Neuronal stem cell (in vitro differentiated cells): ENCODE measurements at places on chromosomes 2 and 18.

- no peak for DNase-seq
- H3K36me3 ChIP-seq: peaks cover 91% of the 10 kb centered on the region
- H3K27ac ChIP-seq: no peak overlapping the region
- no peak overlapping the region for H3K4me3 ChIP-seq
Measured at GRCh38 chr2:148994341-148994740, 44.2 kb upstream of the LYPD6B start.

- peaks cover 5% of the 10 kb centered on the region for H3K4me1 ChIP-seq
- H3K36me3 ChIP-seq: peaks cover 46% of the 10 kb centered on the region
- no peaks in the 10 kb centered on the region for H3K27me3 ChIP-seq
- DNase-seq: no peak
- no peak overlapping the region for H3K27ac ChIP-seq
- no peak overlapping the region for H3K4me3 ChIP-seq
Measured at GRCh38 chr2:238063414-238064189, 2.8 kb downstream of the SCLY start.

GRCh38 chr2:235135990-235136561 lies 184.3 kb downstream of the SH3BP4 start:
- no peak overlapping the region for H3K4me3 ChIP-seq
- no peaks in the 10 kb centered on the region for H3K27me3 ChIP-seq
- H3K4me1 ChIP-seq: no peaks in the 10 kb centered on the region

- no peaks in the 10 kb centered on the region for H3K27me3 ChIP-seq
- peaks cover 16% of the 10 kb centered on the region for H3K4me1 ChIP-seq
- H3K4me3 ChIP-seq: no peak overlapping the region
- no peaks in the 10 kb centered on the region for H3K36me3 ChIP-seq
- DNase-seq: no peak
- H3K27ac ChIP-seq: no peak overlapping the region
Measured at GRCh38 chr2:79830501-79830900, 317.6 kb downstream of the CTNNA2 start.

- H3K4me3 ChIP-seq: no peak overlapping the region
- H3K36me3 ChIP-seq: no peaks in the 10 kb centered on the region
- no peaks in the 10 kb centered on the region for H3K27me3 ChIP-seq
- H3K4me1 ChIP-seq: peaks cover 2% of the 10 kb centered on the region
- no peak for DNase-seq
Measured at GRCh38 chr2:139457873-139458272, 677.7 kb upstream of the NXPH2 start.

DNA sequence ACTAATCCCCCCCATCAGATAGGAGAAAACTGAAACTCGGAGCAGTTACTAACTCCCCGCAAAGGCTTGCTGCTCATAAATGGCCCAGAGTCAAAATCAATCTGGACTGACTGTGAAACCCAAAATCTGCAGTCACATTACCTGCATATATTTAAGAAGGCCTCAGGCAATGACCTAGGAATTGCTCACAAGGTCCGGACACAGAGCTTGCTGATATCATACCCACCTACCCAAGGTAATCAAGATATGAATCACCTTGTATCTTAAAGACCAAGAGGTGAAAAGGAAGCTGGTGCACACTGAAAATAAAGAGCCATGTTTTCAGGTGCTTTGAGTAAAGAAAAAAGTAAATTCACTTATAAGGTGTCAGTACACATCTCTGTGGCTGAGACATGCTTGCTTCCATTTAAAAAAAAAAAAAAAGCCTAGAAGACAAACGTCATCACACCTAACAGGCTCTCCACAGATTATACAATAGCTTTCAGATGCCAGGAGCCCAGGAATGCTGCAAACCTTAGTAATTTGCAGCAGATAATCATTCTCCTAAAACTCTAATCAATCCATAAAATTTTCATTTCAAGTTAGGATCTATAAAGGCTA lies 195.4 kb downstream of the ZEB2 start:
- H3K4me3 ChIP-seq: no peak overlapping the region
- no peaks in the 10 kb centered on the region for H3K36me3 ChIP-seq
- DNase-seq: no peak

DNA sequence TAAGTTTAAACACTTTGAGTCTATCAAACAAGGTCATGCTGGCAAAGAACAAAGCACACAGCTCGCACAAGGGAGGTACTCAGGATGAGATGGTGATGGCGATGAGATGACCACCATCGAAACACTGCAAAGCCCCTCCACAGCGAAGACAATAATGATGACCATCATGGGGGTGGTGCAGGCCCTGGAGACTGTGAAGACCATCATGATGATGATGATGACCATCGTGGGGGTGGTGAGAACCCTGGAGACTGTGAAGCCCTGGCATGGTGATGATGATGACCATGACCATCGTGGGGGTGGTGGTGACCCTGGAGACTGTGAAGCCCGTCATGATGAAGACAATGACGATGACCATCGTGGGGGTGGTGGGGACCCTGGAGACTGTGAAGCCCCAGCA lies 81.6 kb upstream of the SALL3 start:
- no peaks in the 10 kb centered on the region for H3K36me3 ChIP-seq
- no peak for DNase-seq
- no peak overlapping the region for H3K4me3 ChIP-seq
- H3K27ac ChIP-seq: no peak overlapping the region

DNA sequence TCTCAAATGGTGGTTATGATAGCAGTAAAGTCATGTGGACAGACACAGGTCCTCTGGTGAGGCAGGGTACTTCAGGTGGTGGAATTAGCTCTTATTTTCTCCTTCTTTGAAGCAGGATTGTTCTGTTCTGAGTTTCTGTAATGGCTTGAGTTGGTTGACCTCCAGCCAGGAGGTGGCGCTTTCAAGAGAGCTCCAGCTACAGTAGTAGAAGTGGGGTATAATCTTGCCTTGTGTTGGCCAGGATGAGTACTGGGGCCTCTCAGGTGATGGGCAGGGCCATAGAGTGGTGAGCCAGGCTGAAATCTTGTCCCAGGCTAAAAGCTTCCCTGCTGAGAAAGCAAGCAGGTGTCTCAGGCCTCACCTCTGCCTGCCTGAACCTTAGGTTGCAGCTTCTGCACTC lies 52.5 kb upstream of the CSRNP3 start:
- DNase-seq: no peak
- H3K27me3 ChIP-seq: no peaks in the 10 kb centered on the region
- no peaks in the 10 kb centered on the region for H3K4me1 ChIP-seq
- no peaks in the 10 kb centered on the region for H3K36me3 ChIP-seq

DNA sequence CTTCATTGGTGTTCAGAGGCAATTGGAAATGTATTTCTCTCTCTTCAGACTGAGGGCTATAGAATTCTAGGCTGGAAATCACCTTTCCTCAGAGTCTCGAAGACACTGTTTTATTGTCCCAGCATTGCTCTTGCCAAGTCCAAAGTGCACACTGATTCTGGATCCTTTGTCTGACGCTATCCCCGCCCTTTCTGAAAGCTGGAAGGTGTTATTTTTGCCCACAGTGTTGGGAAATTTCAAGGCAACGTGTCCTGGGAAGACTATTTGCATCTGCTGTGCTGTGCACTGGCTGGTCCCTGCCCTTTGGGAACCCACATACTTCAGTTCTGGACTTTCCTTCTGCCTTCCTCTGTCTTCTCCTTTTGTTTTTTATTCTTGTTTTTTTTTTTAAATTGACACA lies 190.8 kb downstream of the SH3BP4 start:
- DNase-seq: no peak
- H3K4me3 ChIP-seq: no peak overlapping the region
- no peaks in the 10 kb centered on the region for H3K4me1 ChIP-seq
- no peaks in the 10 kb centered on the region for H3K27me3 ChIP-seq
- no peak overlapping the region for H3K27ac ChIP-seq
- H3K36me3 ChIP-seq: no peaks in the 10 kb centered on the region

DNA sequence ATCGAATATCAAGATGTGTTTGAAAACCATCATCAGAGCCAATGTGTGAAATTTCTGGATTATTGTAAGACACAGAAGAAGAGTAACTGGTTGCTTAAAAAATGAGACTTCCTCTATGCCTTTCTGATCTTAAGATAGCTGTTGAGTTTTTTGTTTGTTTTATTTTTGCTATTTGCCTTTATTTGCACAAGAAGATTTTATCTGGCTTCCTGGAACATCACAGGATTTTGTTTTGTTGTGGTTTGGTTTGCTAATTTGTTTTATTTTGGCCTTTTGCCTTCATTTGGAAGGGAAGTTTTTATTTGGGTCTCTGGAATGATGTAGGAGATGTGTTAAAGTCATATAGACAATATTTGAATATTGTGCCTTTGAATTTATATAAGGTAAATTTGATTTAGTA lies 3.9 kb upstream of the CYTIP start:
- H3K27ac ChIP-seq: no peak overlapping the region
- H3K27me3 ChIP-seq: no peaks in the 10 kb centered on the region
- no peak for DNase-seq
- no peak overlapping the region for H3K4me3 ChIP-seq
- no peaks in the 10 kb centered on the region for H3K36me3 ChIP-seq

- H3K36me3 ChIP-seq: no peaks in the 10 kb centered on the region
- H3K4me3 ChIP-seq: peak within 1 kb of the TSS; percentile 39
- H3K27ac ChIP-seq: no peak within 1 kb of the TSS
- peaks cover 76% of the 10 kb centered on the region for H3K27me3 ChIP-seq
- DNase-seq: peak; percentile 69
Measured at GRCh38 chr2:68643011-68643873, at the start of gene PROKR1. PROKR1 (plus strand) TSS chr2:68643579; CDS start chr2:68645822, 2,243 bp downstream.

DNA sequence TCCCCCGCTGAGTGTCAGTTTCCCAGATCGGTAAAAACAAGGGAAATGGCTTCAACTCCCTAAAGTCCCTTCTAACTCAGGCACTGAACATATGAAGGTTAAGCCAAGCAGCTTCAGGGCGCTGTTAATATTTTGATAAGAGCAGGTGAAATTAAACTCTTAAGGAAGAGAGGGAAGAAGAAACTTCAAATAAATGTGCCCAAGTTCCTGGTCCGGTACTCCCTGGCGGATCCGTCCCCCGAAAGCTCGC lies 564 bp downstream of the TRABD2A start:
- H3K4me1 ChIP-seq: peaks cover 5% of the 10 kb centered on the region
- no peak overlapping the region for H3K4me3 ChIP-seq
- H3K36me3 ChIP-seq: no peaks in the 10 kb centered on the region
- DNase-seq: no peak

DNA sequence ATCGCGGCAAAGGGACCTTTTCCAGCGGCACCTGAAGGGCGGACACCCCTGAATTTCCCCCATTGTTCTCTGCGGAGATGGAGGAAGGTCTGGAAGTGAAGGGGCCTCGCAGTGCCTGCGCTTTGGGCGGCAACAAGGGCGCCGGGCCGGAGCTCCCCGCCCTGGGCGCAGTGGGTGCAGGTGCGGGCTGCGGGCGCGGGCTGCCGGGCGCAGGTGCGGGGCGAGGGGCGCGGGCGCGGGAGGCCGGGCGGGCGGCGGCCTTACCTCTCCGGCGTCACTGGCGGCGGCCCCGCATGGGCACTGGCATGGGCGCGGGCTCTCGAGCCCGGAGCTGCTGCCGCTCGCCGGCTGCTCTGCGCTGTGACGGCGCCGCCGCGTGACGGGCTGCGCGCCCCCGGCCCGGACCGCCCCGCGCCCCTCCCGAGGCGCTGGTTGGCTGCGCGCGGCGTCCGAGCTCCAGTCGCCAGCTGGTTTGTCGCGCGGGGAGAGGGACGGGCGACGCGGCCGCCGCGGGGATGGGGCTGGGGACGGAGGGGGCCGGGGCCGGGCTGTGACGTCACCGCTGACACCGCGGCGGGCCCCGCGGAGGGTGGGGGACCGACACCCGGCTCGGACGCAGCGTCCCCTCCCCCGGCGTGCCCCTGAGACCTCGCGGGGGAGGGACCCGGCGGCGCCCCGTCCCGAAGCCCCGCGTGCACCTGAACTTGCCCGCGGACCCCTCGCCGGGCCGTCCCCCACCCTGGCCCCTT lies at the start of gene KIF1A:
Gene KIF1A, minus strand, starts transcription at position 362 of the 749 bp plus-strand sequence. CDS start 22,467 bp downstream, outside the sequence.
- peak within 1 kb of the TSS; percentile 76 for H3K4me3 ChIP-seq
- peaks cover 6% of the 10 kb centered on the region for H3K36me3 ChIP-seq
- no peaks in the 10 kb centered on the region for H3K27me3 ChIP-seq
- DNase-seq: peak; percentile 72
- peaks cover 8% of the 10 kb centered on the region for H3K4me1 ChIP-seq

GRCh38 chr18:41587976-41588375 lies 367.1 kb upstream of the PIK3C3 start:
- no peaks in the 10 kb centered on the region for H3K27me3 ChIP-seq
- DNase-seq: no peak
- H3K36me3 ChIP-seq: no peaks in the 10 kb centered on the region
- H3K4me3 ChIP-seq: no peak overlapping the region

GRCh38 chr2:1607236-1607920 lies 136.9 kb downstream of the PXDN start:
- no peak for DNase-seq
- H3K36me3 ChIP-seq: peaks cover 2% of the 10 kb centered on the region
- H3K27me3 ChIP-seq: no peaks in the 10 kb centered on the region
- H3K27ac ChIP-seq: no peak overlapping the region
- H3K4me3 ChIP-seq: no peak overlapping the region
- peaks cover 3% of the 10 kb centered on the region for H3K4me1 ChIP-seq

GRCh38 chr2:23599667-23600066 lies 214.7 kb downstream of the KLHL29 start:
- no peaks in the 10 kb centered on the region for H3K36me3 ChIP-seq
- H3K27ac ChIP-seq: no peak overlapping the region
- H3K4me3 ChIP-seq: no peak overlapping the region
- H3K4me1 ChIP-seq: peaks cover 16% of the 10 kb centered on the region

GRCh38 chr2:75088791-75089190 lies 110.5 kb downstream of the TACR1 start:
- H3K4me3 ChIP-seq: no peak overlapping the region
- H3K4me1 ChIP-seq: no peaks in the 10 kb centered on the region
- H3K36me3 ChIP-seq: no peaks in the 10 kb centered on the region
- H3K27ac ChIP-seq: no peak overlapping the region
- DNase-seq: no peak

GRCh38 chr2:158239271-158239670 lies 137.6 kb downstream of the UPP2 start:
- H3K36me3 ChIP-seq: no peaks in the 10 kb centered on the region
- no peak for DNase-seq
- H3K27me3 ChIP-seq: no peaks in the 10 kb centered on the region
- H3K4me1 ChIP-seq: no peaks in the 10 kb centered on the region
- no peak overlapping the region for H3K27ac ChIP-seq

DNA sequence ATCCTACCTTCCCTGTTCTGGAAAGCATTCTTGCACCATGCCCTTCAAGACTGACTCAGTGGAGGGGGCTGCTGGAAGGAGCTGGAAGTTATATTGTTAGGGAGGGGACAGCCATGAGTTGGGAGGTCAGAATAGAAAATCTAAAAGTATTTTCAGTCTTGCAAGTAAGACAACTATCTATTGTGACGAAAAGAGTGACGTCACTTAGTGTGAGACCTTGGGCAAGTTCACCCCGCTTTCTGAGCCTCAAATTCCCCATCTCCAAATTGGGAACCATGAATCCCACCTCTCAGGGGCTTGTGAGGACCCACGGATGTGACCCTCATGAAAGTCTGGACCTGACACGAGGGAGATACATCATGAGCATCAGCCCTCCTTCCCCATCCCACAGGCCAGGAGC lies 46.5 kb downstream of the FOSL2 start:
- no peak for DNase-seq
- H3K4me1 ChIP-seq: no peaks in the 10 kb centered on the region
- H3K27ac ChIP-seq: no peak overlapping the region
- no peaks in the 10 kb centered on the region for H3K36me3 ChIP-seq
- H3K4me3 ChIP-seq: no peak overlapping the region

- no peak overlapping the region for H3K27ac ChIP-seq
- H3K27me3 ChIP-seq: no peaks in the 10 kb centered on the region
- DNase-seq: no peak
- H3K4me3 ChIP-seq: no peak overlapping the region
Measured at GRCh38 chr2:214311031-214311533, 99.8 kb upstream of the VWC2L start.
